ENCODE measurements at places on chromosomes 5 and 9. TPM values are rescaled to one million over a fixed set of nuclear protein-coding genes. Genes with fewer than 3 reads are reported as not detected.

The CCL28 gene
- polyA plus RNA-seq: 6.5 TPM

The TNC gene
- polyA plus RNA-seq: 1.2 TPM

The IFNA2 gene
- not detected for polyA plus RNA-seq

The KCTD16 gene
- polyA plus RNA-seq: 0.57 TPM

The INSYN2B gene
- not detected for polyA plus RNA-seq

The MYO10 gene
- polyA plus RNA-seq: 11.5 TPM

The SMIM15 gene
- 16.2 TPM for polyA plus RNA-seq

The NIPAL4 gene
- polyA plus RNA-seq: not detected

The SV2C gene
- polyA plus RNA-seq: not detected

The CCNJL gene
- 0.08 TPM for polyA plus RNA-seq

The RASGRF2 gene
- polyA plus RNA-seq: 2.7 TPM

The SMIM27 gene
- 14.4 TPM for polyA plus RNA-seq

The HTR4 gene
- polyA plus RNA-seq: not detected

The MEIKIN gene
- polyA plus RNA-seq: not detected

The NMUR2 gene
- polyA plus RNA-seq: 0.02 TPM

The ZNF474 gene
- polyA plus RNA-seq: 0.08 TPM

The GARIN3 gene
- not detected for polyA plus RNA-seq

The LECT2 gene
- polyA plus RNA-seq: not detected

The CARTPT gene
- 0.82 TPM for polyA plus RNA-seq

The IRX2 gene
- 22.8 TPM for polyA plus RNA-seq

The OGN gene
- 1.4 TPM for polyA plus RNA-seq

The LHX6 gene
- polyA plus RNA-seq: 1.7 TPM

The ROR2 gene
- 1.2 TPM for polyA plus RNA-seq

The PCDHB2 gene
- polyA plus RNA-seq: 0.23 TPM

The RANBP3L gene
- polyA plus RNA-seq: 0.21 TPM

The OBP2B gene
- polyA plus RNA-seq: not detected

The SWI5 gene
- 10.5 TPM for polyA plus RNA-seq

The SCGB3A2 gene
- polyA plus RNA-seq: not detected

The CTSL gene
- polyA plus RNA-seq: 33.8 TPM

The C9orf43 gene
- 0.68 TPM for polyA plus RNA-seq

The C9orf50 gene
- polyA plus RNA-seq: not detected

The FOXD4L3 gene
- 0.05 TPM for polyA plus RNA-seq

The ZNF366 gene
- polyA plus RNA-seq: 0.26 TPM

The ADAMTS13 gene
- polyA plus RNA-seq: 18.9 TPM

The TAF11L5 gene
- polyA plus RNA-seq: not detected

The LCN1 gene
- polyA plus RNA-seq: not detected

The ADAMTS6 gene
- polyA plus RNA-seq: 0.70 TPM

The KCNMB1 gene
- 0.61 TPM for polyA plus RNA-seq

The LCN12 gene
- 9.0 TPM for polyA plus RNA-seq

The PRELID1 gene
- 98.6 TPM for polyA plus RNA-seq

The TXNDC8 gene
- not detected for polyA plus RNA-seq

The FRRS1L gene
- polyA plus RNA-seq: 3.0 TPM

The GRHPR gene
- 54.3 TPM for polyA plus RNA-seq

The DIRAS2 gene
- polyA plus RNA-seq: 0.42 TPM

The PFN3 gene
- polyA plus RNA-seq: not detected

The UBE2QL1 gene
- 0.72 TPM for polyA plus RNA-seq

The STPG3 gene
- 0.23 TPM for polyA plus RNA-seq

The OTP gene
- polyA plus RNA-seq: not detected

The SCGB3A1 gene
- 15.5 TPM for polyA plus RNA-seq

The JAKMIP2 gene
- polyA plus RNA-seq: 2.6 TPM

The REEP2 gene
- 22.6 TPM for polyA plus RNA-seq

The GRPEL2 gene
- 4.4 TPM for polyA plus RNA-seq

The SOHLH1 gene
- not detected for polyA plus RNA-seq

The HAVCR1 gene
- polyA plus RNA-seq: not detected

The SHOC1 gene
- polyA plus RNA-seq: 0.07 TPM

The BASP1 gene
- 1.4 TPM for polyA plus RNA-seq

Data from pancreas (tissue), 10 donors.